ENCODE measurements at places on chromosomes 7 and 10.
A peak's percentile ranks its signal among the peaks of the same experiment; 100 is the strongest.

- no peak for DNase-seq
These were observed 128.9 kb downstream of the FAM53B start for GRCh38 chr10:124615259-124615658.

DNA sequence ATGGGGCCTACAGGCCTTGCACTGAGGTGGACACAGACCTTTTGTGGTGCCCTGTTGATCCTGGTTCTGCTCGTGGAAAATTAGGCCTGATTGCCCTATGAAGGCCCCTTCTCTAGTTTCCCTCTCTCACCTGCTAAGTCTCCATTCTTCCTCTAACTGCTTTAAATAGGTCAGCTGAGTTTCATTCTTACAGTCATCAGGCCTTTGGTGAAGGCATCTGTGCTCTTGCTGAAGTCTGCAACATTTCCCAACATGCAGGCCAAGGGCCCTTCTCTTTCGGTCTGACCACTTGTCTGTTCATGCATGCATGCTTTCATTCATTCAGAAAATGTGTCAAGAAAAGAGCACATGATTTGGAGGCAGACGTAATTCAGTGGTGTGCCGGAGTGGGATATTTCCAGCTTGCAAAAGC lies 244.0 kb downstream of the BUB3 start:
- DNase-seq, result no peak

DNA sequence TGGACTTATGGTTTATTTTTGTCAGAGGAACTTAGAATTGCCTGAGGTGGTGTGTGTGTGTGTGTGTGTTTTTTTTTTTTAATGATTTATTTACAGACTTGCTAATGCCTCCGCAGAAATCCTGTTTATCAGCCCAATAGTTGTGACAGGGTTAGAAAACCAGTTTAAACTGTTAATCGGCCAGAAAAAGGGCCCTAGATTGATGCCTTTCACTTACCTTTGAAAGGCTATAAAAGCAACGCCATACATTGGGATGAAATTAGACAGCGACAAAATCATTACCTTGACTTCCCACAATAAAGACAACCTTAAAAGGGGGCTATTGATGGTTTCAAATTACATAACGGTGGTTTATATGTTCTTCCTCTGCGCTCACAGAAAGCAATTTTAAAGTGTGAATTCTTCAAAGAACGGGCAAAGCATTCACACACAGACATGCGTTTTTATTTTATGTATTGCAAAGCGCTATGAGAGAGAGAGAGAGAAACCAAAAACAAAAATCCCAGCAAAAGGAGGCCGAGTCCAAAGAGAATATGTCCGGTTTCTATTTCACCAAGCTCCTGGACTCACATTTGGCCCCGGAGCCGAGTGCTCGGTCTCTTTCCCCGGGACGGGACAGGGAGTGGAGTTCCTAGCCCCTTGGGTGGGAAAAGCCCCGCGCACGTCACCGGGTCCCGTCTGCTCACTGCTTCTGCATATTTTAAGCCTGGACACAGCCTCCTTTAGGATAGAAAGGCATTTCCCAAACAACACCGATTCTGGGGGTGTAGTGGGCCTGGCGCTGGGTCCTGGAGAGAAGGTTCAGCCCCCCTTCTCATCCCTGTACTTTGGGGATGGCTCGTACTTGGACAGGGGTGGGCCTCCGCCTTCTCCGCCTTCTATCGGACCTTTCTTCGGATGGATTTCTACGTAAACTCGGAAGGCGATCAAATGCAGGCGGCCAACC lies 26.8 kb upstream of the VAX1 start:
- no peak for DNase-seq

DNA sequence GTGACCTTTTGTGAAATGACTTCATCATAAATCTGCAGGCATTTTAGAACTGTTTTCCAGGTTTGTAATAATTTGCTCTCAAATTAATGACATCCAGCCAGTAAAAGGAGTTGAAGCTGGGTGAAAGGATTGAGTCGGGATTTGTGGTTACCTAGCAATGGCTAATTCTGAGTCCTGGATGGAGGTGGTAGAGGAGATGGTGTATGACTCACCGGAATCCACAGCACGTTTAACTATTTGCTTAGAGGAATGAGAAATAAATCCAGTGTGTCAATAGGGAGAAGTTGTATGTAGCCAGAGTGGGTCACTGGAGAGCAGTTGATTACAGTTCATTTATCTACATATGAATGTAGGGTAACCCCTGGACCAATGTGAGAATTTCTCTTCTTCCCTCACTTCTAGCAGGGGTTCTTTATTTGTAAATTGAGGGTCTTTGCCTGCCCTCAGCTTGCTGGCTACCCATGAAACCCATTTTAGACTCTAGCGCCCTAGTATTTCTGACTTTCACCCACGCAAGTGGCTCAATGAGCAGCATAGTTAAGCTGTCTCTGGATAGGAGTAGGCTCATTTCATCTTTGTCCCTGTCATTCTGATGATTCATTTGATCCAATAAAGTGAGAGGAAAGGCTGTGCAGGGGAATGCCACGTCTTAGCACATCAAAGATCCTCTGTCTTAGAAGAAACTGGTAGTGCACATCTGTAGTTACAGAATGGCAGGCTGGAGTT lies 547.8 kb downstream of the SORCS3 start:
- no peak for DNase-seq

- DNase-seq, result no peak
These were observed 143.5 kb upstream of the UNC5B start for GRCh38 chr10:71068861-71069271.

DNA sequence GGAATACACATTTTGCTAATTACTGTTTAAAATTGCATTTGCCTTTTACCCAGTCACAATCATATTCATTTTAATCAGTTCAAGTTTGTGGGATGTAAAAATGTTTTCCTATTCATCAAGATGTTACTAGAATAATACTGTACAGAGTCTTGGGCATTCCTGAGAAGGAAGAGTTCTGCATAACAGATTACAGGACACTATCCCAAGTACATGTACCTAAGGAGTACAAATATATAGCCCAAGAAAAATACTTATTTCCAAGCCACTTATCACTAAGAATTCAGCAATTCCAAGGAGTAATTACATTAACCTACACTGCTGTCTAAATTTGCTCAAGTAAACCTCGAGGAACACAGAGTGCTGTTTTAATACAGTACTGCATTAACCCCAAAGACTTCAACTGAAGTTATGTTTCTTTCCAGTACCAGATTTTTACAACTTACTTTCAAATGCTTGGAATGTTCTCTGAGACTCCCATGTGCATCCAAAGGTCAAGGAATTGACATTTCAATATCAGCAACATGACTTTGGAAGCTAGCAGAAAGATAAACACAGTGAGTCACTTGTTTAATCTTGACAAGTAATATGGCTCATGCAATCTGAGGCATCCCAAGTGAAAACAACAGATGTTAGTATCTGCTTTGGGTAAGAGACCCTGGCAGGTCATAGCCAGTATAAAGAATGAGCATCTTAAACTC lies 125.4 kb upstream of the BET1 start:
- DNase-seq, result no peak

DNA sequence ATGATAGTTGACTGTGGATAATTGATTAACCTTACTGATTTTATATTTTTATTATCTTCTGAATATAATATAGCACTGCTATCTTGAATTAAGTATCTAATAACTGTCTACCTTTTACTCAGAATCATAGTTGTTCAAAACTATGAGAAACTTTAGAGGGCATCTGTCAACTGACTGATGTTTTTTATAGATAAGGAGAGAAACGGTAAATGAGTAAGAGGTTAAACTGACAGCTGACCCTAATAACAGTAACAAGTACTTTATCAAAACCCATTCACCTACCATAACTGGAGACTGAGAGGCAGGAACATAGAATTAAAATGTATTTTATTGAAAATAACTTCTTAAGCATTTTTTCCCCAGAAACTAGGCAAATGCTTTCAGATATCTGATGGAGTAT lies 62.2 kb downstream of the CYP51A1 start:
- DNase-seq, result no peak

GRCh38 chr7:133061357-133061756 lies 20.5 kb downstream of the CHCHD3 start:
- DNase-seq, result no peak

- DNase-seq, result no peak
These were observed 51.1 kb downstream of the ELFN1 start for GRCh38 chr7:1721047-1721690.

GRCh38 chr7:69699931-69700330 lies 101.7 kb downstream of the AUTS2 start:
- no peak for DNase-seq

DNA sequence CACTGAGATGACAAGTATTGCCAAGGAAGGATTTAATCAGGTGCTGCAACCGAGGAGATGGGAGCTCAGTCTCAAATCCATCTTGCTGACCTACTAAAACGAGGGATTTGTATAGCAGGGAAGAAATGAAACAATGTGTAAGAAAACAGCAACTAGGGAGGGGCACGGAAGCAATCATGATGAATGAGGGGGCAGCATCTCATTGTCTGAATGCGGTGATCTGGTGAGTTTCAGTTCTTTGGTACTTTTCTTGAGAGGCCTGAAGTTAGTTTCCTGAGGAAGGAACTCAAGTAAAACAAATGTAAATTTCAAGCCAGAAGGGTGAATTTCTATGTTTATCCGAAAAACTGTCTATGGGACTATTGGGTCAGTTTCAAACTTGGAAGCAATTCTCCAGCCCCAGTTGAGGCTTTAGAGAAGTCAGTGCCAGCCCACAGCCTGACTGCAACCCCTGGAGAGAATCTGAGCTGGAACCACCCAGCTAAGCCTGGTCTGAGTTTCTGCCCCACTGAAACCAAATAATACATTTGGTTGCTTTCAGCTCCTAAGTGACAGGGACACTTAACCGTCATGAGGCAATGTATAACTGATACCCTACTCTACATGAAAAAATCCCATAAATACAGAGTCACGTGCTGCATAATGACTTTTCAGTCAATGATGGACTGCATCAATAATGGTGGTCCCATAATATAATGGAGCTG lies 45.8 kb upstream of the TNS3 start:
- no peak for DNase-seq

- no peak for DNase-seq
These were observed 19.1 kb downstream of the DNAJB12 start for GRCh38 chr10:72335394-72336258.

GRCh38 chr10:111600772-111601171 lies 523.9 kb downstream of the ADRA2A start:
- DNase-seq, result peak; percentile 63

- DNase-seq, result no peak
These were observed 25.2 kb downstream of the ZNF117 start for GRCh38 chr7:64965594-64965993.

DNA sequence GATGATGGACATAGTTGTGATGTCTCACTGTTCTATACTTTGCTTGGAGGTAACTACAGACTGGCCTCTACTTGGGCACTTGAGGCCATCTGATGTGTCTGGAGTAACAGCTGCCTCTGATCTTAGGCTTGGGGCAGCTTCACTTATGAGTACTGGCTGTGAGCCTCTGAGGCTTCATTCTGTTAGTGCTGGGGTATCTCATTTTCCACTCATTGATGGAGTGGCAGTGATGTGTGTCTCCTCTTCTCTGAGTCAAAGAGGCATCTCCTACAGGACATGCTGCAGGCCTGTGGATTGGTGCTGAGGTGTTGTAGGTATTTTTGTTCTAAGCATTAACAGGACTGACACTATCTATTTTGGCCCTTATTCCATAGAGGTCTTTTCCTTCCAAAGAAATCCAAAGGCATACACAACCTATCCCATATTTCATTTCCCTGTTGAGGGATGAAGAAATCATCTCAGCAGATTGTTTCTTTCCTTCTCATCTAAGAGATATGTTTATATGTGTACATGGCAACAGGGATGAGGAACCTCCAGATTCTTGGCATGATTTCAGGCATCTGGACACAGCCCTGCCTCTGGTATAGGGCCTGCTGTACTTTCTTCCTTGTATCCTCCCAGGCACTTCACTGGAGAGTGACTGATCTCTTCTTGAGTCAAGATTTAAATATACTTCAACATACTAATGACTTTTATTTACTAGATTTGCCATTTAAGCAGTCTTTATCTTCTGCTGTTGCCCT lies 65.7 kb upstream of the NOBOX start:
- no peak for DNase-seq

- no peak for DNase-seq
These were observed 129.8 kb upstream of the PPP1R3A start for GRCh38 chr7:114048386-114049235.

- DNase-seq, result no peak
These were observed 76.8 kb downstream of the RALA start for GRCh38 chr7:39700165-39700564.

DNA sequence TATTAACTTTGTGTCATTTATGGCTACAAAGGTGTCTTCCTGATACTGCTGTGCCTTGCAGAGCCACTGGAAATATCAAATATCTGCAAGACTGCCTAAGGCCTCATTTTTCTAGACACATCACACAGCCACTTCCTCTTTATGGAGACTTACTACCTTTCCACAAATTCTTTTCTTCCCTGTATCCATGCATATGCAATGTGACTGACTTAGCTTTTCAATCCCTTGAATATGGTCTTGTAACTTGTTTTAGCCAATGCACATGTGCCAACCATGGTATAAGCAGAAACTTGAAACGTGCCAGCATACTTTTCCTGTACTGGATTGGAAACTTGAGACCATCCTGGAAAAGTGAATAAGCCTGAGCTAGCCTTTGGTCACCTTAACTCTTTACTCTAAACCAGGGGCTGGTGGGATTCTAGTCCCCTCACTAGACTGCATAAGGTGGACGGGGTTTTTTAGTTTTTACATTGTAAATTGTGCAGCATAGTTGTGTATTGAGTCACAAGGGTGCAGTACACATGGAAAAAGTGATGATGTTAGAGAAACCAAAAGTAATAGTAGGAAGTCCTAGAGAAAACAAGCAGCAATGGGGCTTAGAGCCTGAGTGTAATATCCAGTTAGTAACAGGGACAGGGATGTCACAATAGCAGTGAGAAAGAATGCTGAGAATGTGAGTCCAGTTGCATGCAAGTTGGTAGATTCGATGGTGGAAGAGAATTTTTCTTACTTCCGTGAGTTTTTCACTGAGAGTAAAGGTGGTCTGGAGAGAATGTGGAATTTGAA lies 879.5 kb downstream of the SORCS1 start:
- DNase-seq, result no peak

DNA sequence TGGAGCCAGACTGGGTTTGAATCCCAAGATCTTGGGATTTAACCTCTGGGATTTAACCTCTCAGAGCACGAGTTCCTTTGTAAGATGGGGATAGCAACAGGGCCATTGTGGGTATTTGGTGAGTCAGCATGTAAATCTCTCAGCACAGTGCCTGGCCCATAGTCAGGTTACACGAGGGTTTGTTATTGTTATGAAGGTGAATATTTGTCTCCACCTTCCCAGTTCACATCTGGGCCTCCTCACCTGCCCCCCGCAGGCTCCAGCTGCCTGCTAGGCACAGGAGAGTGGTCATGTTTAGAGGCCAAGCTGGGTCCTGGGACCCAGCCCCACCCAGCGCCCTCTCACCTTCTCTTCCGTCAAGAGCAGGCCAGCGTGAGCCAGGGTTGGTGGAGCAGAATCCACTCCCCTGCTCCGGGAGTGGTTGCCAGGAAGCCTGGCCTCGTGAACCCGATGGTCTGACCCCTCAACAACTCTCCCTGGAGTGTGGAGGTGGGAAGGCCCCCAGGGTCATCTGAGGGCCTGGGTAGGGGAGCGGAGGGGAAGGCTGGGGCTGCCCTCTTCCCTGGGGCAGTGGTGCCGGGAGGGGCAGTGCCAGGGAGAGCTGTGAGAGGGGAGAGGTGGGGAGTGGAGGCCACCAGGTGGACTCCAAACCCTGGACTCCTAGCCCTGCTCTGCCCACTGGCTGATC lies 26.0 kb downstream of the FAM241B start:
- no peak for DNase-seq

All from dorsolateral prefrontal cortex (tissue), 122 donors.